Lung microvascular endothelial cell (primary cell): ENCODE measurements at places on chromosomes 2 and 18. TPM values are rescaled to one million over a fixed set of nuclear protein-coding genes. Genes with fewer than 3 reads are reported as not detected.

Gene NGEF
- 0.22 TPM in 1 of 2 replicates, not detected in the other for total RNA-seq

Gene SMPD4
- total RNA-seq, result 9.8 and 10.1 TPM in 2 replicates

DNA sequence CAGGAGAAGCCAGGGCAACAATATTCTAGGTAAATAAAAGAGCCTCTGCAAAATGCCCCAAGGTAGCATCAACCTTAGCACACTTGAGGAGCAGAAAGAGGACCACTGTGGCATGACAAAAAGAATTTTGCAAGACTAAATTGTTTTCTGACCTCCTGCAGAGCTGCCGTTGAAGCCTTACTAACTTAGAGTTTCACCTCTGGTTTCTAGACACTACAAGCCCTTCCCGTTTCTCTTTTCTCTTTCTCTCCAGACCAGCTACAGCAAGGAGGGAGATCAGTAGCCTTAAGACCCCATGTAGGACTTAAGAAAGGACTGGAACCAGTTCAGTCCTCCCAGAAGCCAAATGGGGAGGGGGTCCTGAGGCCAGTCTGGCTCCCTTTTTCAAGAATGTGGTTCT is 73.3 kb upstream of the SP3 start:
- DNase-seq, result no peak

Gene RNF125
- total RNA-seq, result 1.7 and 2.8 TPM in 2 replicates

GRCh38 chr2:19416784-19417684 is 58.6 kb upstream of the OSR1 start:
- DNase-seq, result no peak

GRCh38 chr18:59684777-59685176 is 12.4 kb downstream of the CCBE1 start:
- no peak for DNase-seq

Gene CCDC85A
- 1.4 and 2.6 TPM in 2 replicates for total RNA-seq

GRCh38 chr2:216985658-216986141 is 125.8 kb upstream of the TNP1 start:
- no peak for DNase-seq

DNA sequence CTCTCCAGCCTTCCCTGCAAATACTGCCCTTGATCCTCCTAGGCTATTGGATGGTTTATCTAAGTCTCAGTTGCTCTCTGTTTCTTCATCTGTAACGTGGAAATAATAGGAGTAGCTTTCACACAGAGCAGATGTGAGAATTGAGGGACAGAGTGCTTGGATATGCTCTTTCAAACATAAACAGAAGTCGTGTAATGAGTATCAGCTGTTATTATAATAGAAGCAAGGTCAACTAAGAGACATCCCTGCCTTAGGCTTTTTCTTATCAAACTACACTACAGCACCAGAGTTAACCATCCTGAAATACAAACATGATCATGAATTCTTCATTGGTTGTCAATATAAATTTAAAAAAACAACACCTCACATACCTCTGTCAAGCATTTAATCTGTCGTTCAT is 138.2 kb downstream of the DOK6 start:
- no peak for DNase-seq
